Stimulated activated CD8-positive, alpha-beta memory T cell treated with anti-CD3 and anti-CD28 coated beads, Interleukin-7, amount 100 ng/mL, for 1 hour (primary cell): ENCODE measurements at places on chromosomes 13 and 19.

DNA sequence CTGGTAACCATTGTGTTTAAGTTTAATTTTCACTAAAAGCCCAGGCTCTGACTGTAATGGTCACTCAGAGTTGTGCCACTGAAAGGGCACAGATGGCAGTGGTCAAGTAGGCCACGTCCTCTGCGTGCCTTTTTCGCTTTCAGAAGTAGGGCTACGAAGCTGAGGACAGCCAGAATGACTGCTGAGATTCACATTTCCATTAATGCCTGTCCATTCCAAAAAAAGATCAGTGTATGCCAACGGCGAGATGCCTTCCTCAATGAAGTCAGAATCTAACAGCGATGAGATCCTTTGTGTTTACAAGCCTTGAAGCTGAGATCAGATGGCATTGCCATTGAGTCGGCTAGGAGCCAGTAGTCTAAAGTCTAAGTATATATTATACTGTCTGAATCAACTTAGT, 311.3 kb downstream of the FGF14 start:
- no peak for DNase-seq

DNA sequence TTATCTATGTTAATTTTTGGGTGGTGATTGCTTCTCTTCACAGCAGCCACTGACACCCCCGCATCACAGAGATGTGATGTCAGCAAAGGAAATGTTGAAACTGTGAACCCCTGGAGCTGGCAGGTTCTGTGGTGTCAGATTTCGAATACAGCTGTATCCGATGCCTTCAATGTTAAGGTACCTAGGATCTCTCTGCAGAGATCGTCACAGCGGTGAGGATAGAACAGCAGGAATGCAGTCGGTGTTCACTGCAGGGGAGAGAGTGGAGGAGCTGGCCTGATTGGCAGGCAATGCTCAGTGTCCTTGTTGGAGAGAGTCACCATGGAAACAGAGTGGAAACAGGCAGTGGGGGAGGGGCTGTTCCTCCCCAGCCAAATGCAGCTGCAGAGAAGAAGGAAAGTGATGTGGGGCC, 79.5 kb upstream of the ZNF835 start:
- DNase-seq: no peak

- no peak for DNase-seq
Measured at GRCh38 chr19:2475018-2475701, 767 bp upstream of the GADD45B start.

GRCh38 chr13:53121919-53122318, 93.3 kb downstream of the OLFM4 start:
- no peak for DNase-seq

GRCh38 chr13:24454056-24454455, 58.5 kb downstream of the PARP4 start:
- DNase-seq: no peak

- no peak for DNase-seq
Measured at GRCh38 chr13:29067306-29067945, 247.3 kb downstream of the MTUS2 start.

DNA sequence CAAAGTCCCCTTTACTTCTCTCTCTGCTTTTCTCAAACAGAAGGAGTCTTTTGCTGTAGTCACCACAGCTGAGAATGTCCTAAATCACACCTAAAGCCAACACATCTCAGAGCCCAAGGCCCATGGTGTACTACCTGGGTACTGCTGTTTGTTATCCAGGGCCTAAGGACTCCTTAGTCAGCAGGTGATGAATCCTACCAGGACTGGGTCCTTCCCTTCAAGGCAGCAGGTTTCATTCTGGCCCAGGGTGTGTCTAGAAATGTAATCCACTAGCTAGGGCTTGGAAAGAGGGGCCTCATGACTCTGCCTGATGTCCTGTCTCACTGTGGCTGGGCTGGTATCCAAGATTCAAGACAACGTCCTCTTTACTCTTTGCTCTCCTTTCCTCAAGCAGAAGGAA, 36.2 kb upstream of the ENOX1 start:
- no peak for DNase-seq

GRCh38 chr13:42345367-42345766, 73.4 kb downstream of the AKAP11 start:
- no peak for DNase-seq
